Amniotic stem cell (primary cell): ENCODE measurements at places on chromosomes 1 and 21.

DNA sequence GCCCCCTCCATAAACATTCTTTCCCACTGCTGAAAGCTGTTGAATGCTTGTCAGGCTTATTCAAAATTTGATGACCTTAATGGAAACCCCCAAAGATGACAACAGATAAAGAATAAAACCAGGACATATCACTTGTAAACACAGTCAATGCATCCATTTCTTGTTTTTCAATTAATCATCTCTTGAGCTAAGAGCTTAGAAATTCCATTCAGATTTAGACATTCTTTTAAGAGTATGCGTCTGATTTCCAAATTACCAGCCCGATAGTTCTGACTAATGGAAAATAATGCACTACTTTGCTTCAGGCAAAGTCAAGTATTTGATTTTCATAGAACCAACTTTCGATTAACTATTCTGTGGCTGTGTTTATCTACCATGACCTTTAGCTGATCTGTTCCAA is 100.6 kb upstream of the RUNX1 start:
- DNase-seq: no peak

- no peak for DNase-seq
Measured at GRCh38 chr1:1755852-1756251, 22.4 kb downstream of the NADK start.

- DNase-seq: no peak
Measured at GRCh38 chr1:39894884-39895495, 6.7 kb downstream of the MYCL start.

GRCh38 chr21:18269856-18270255 is 25.2 kb downstream of the CHODL start:
- DNase-seq: no peak

GRCh38 chr1:208054911-208055379 is 144.0 kb upstream of the CD34 start:
- no peak for DNase-seq

- no peak for DNase-seq
Measured at GRCh38 chr1:178768423-178768822, 43.4 kb downstream of the RALGPS2 start.

GRCh38 chr1:109944541-109944940 is 33.9 kb downstream of the CSF1 start:
- no peak for DNase-seq

DNA sequence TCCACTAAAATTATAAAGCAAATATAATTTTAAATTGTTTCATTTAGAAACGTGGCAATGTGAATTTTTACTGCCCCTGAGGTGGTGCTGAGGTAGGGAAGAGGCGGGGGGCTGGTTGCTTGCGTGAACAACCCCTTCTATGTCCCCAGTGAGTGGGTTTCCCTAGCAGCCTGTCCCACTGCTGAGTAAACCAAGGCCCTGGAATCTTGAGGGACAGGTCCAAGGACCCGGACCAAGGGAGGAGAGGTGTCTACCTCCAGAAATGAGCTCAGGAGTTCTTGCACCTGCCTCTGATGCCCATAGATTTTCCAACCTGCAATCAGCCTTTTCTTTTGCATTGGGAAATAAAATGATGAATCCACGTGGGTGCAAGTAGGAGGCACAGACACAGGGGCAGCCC is 649 bp upstream of the LDLRAD1 start:
- DNase-seq: no peak

DNA sequence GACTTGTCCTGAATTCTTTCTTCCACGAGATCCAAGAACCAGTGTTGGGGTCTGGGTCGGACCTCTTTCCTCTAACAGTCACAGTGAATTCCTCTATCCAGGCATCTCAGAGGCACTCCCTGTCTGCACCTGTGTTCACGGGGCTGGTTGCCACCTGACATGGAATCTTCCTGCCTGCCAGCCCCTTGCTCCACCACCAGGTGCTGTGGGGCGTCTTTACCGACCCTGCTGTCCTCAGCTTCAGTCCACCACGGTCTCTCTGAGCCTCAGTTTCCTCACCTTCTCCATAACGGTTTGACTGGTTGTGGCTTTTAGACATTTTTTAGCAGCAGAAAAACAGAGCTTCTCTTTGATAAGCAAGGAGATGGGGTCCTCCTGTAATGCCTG is 62.7 kb downstream of the SDC3 start:
- no peak for DNase-seq

DNA sequence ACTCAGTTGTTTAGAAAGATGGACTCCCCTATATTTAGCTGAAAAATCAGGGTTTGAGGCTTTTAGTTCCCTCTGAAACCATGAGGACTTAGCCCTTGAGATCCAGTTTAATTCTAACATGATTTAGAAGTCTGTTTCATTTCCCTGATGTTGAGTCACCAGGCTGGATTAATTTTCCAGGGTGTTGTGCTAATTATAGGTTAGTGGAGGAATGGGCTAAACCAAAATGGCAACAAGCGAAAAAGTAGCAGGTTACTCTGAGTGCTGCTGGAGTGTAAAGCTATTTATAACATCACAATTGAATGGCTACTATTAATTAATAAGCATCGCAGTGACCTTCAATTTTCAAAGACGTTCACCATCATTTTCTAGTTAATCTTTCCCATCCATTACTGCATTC is 15.5 kb upstream of the USP24 start:
- DNase-seq: no peak

DNA sequence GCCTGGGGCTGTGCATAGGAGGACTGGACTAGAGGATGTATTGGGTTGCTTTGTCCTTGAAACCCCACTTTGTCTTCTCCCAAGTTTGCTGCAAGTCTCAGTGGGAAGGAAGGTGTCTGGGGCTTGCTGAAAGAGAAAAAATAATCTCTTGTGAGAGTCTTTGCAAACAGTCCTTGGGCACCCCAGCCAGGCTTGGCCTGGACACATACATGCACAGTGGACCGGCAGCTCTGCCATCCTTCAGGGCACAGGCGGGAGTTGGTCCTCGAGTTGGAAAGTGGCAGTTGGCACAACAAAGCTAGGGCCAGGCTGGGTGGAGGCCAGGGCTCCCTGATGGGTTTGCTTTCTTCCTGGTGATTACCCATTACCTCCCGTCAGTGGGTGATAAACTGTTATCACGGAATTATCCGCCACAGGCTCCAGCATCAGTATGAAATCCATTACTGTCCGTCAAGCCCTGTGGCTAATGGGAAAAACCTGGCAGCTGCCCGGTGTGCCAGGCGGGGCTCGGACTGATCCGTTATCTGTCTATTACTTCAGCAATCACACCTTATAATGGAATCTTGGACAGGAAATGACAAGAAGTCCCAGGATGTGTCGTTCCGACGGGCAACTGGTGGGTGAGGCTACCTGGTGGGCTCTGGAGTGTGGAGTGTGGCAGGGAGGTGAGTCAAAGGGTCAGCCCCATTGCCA is 265.7 kb downstream of the GRIK3 start:
- DNase-seq: no peak

GRCh38 chr1:84665703-84666317 is 24.5 kb downstream of the SSX2IP start:
- no peak for DNase-seq

- DNase-seq: no peak
Measured at GRCh38 chr1:3040004-3040403, 18.7 kb downstream of the ACTRT2 start.

DNA sequence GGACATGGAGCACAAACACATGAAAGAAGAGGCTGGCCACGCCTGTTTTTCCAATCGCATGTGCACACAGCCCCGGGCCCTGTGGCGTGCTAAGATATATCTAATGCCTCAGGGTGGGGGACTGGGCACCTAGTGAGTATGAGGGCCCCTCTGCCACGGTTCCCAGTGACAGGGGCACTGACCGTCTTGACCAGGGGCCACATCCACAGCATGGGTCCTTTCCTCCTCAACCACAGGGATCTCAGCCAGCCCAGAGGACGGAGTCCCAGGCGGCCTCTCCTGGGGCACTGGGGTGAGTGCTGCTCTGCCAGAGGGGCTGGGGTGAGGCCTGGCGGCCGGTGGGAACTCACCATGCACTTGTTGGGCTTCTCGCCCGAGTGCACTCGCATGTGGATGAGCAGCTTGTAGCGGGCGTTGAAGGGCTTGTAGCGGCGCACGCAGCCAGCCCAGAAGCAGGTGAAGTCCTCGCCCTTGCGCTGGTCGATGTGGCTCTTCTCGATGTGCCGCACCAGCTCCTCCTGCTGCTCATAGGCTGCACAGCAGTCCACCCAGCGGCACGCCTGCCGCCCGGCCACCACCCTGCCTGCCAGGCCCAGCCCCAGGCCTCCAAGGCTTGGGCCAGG is 134.7 kb downstream of the DMRTB1 start:
- DNase-seq: no peak

GRCh38 chr1:157965584-157965983 is 27.9 kb upstream of the KIRREL1 start:
- DNase-seq: no peak

GRCh38 chr1:64000021-64000420 is 203.4 kb upstream of the UBE2U start:
- DNase-seq: peak; percentile 56

- peak; percentile 58 for DNase-seq
Measured at GRCh38 chr1:46401964-46402626, 8.0 kb downstream of the FAAH start.

DNA sequence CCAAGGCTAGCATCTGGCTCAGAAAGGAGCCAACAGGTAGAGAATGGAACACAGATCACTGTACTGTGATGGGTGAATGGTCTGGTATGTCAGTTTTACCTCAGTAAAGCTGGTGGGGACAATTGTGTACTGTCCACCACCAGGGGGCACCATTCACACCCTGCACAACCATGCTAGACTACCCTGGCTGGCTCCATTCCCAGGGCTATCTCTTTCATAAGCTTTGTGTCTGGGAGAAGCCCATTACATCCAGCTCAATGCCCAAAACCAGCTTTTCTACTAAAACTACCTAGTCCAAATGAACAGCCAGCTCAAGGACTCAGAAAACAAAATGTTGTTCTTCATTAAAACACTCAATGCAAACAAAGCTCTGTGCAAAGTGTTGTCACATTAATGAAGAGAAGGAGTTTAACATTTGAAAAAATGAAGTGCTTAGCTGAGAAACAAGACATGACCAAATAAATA is 62.0 kb upstream of the RASAL2 start:
- DNase-seq: peak; percentile 83

DNA sequence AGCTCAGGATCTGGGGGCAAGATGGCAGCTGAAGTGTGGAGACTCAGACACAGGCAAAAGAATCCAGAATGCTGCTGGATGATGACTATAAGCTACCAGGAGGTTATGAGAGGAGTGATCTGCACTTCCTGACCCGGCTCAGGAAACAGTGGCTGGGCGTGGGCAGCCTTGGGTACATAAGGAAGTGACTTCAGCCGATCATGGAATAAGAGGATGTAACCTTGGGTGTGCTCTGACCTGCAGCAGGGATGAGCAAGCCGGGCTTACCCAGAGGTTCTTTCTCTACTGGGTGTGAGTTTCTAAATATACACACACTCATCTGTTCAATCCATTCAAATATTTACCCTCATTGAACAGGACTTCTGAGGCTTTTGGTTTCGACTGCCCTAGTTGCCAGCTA is 62.7 kb downstream of the CD34 start:
- no peak for DNase-seq

- DNase-seq: no peak
Measured at GRCh38 chr1:221437171-221437570, 304.7 kb downstream of the DUSP10 start.

- no peak for DNase-seq
Measured at GRCh38 chr21:37525810-37526209, 159.2 kb downstream of the DYRK1A start.

GRCh38 chr1:14572861-14573260 is 25.6 kb upstream of the KAZN start:
- DNase-seq: no peak

- DNase-seq: no peak
Measured at GRCh38 chr1:99496067-99496466, 149.8 kb upstream of the PALMD start.

DNA sequence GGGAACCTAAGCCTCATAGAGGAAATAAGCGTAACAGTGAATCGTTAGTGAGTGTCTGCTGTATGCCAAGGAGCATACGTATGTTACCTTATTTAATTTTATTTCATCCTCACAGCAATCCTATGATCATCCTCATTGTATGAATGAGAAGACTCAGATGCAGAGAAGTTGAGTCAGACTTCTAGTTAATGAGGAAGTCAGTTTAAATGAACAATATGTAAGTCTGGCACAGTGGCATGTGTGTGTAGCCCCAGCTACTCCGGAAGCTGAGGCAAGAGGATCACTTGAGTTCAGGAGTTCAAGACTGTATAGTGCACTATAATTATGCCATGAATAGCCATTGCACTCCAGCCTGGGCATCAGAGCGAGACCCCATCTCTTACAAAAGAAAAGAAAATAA is 148.0 kb downstream of the ZZZ3 start:
- no peak for DNase-seq

GRCh38 chr1:202075389-202075788 is 47.3 kb upstream of the GPR37L1 start:
- no peak for DNase-seq

GRCh38 chr21:39012326-39013230 is 170.7 kb downstream of the PSMG1 start:
- no peak for DNase-seq

DNA sequence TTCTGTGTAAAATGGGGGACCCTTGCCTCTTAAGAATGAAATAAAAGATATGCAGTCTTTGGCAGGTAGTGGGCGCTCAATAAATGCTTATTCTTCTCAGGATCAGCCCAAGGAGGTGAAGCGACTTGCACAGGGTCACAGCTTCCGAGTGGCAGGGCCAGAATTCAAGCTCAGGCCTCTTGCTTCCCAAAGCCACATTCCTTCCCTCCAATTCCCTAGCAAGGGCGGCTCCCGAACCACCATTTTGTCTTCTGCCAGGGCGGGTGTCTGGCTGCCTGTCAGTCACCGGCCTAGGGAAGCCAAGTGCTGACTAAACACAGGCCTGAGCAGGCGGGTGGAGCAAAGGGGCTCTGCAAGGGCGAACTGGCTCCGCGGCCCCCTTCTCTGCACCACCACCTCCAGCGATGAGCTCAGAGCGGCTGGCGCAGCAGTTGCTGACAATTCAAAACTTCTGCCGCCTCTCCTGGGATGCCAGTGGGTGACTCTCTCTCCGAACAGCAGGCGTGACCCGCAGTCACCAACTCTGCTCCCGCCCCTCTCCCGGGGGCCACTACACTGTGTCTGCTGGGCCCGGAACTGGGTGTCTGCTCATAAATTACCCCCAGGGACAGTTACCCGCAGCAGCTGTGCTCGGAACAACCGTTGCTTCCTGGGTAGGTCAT is 10.8 kb downstream of the GPR3 start:
- DNase-seq: no peak

GRCh38 chr1:245060684-245061374 is 94.0 kb upstream of the KIF26B start:
- DNase-seq: no peak
